ENCODE measurements at places on chromosomes 13 and 19.

DNA sequence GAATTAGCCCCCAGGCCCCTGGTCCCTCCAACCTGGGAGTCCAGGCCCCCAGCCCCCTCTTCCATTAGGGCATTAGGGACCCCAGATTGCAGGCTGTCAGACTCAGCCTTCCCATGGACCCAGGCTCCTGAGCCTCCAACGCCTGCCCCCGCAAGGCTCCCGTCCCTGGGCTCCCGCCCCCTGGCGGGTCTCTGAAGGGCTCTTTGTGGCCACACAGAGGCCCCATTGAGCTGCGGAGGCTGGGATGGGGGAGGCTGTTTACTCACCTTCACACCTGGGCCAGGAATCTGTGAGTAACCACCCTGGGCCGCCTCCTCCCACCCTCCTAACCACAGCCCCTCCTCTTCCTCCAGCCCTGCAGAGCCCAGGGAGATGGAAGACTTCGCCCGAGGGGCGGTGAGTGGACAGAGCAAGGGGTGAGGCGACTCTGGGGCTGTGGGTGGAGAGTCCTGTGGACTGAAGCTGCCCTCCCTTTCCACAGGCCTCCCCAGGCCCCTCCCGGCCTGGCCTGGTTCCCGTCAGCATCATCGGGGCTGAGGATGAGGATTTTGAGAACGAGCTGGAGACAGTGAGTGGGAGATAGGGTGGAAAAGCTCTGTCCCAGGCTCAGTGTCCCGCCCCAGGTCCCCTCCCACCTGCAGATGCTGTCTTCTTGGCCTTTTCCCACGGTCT, 4.9 kb downstream of the ARHGEF1 start:
- no peak for DNase-seq

DNA sequence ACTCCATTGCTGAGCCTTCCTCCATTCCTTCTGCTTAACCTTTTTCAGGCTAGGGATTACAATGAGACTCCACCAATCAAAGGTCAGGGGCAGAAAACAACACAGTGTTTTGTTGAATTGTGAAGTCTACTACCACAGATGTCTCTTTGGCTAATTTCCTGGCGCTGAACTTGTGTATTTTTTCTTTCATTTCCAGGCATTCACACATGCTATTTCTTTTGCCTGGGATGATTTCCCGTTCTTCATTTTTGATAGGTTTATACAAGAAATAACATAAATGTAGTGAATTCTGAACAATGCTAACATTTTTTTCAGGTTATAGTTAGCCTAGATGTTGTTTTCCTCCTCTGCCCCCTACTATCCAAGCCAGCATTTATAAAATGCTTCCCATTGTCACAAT, 64.3 kb downstream of the OLFM4 start:
- no peak for DNase-seq

- no peak for DNase-seq
These were observed 2.3 kb downstream of the WDR83 start for GRCh38 chr19:12668932-12669269.

DNA sequence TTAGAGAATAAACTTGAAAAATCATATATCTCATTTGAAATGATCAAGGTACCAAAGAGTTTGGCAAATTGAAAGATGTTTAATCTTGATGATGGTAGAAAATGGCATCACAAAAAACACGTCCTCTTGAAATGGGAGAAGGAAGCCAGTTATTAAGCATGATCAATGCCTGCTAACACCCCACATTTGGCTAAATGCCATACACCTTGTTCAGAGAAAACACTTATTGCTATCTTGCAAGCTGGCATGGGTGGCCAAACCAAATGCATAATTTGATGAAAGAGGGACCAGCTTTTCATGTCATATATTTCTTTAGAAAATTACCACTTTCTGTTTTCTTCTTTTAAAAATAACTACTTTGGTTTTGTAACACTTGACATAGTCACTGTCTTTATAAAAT, 141.3 kb downstream of the ZAR1L start:
- DNase-seq = no peak

- no peak for DNase-seq
These were observed 320.7 kb downstream of the DIAPH3 start for GRCh38 chr13:59843040-59843439.

DNA sequence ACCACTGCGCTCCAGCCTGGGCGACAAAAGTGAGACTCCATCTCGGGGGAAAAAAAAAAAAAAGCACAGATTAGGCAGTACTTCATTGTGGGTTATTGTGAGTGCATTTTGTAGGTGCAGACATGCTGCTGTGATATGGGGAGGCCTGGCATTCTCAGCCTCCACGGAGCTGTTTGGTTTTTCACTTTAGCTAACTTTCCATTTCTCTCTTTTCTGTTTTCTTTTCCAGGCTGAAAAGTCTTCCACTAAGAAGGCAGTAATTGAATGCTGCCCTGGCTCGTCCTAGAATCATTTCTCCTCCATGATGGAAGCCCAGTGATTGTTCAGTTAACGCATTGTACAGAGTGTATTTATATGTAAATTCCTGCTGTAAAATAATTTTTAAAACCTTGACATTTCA, 2.0 kb upstream of the WDR88 start:
- no peak for DNase-seq

DNA sequence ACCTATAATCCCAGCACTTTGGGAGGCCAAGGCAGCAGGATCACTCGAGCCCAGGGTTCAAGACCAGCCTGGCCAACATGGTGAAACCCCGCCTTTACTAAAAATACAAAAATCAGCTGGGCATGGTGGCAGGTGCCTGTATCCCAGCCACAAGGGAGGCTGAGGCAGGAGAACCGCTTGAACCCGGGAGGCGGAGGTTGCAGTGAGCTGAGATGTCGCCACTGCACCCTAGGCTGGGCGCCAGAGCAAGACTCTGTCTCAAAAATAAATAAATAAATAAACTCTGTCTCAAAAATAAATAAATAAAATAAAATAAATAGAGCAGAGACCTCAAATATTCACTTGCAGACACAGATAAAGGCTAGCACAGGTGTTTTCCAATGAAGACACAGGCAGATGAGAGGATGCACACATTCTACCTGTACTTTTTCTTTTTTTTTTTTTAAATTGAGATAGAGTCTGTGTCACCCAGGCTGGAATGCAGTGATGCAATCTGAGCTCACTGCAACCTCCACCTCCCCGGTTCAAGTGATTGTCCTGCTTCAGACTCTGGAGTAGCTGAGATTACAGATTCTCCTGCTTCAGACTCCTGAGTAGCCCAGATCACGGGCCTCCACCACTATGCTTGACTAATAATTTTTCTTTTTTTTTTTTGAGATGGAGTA, 2.7 kb upstream of the RPS16 start:
- DNase-seq = no peak

DNA sequence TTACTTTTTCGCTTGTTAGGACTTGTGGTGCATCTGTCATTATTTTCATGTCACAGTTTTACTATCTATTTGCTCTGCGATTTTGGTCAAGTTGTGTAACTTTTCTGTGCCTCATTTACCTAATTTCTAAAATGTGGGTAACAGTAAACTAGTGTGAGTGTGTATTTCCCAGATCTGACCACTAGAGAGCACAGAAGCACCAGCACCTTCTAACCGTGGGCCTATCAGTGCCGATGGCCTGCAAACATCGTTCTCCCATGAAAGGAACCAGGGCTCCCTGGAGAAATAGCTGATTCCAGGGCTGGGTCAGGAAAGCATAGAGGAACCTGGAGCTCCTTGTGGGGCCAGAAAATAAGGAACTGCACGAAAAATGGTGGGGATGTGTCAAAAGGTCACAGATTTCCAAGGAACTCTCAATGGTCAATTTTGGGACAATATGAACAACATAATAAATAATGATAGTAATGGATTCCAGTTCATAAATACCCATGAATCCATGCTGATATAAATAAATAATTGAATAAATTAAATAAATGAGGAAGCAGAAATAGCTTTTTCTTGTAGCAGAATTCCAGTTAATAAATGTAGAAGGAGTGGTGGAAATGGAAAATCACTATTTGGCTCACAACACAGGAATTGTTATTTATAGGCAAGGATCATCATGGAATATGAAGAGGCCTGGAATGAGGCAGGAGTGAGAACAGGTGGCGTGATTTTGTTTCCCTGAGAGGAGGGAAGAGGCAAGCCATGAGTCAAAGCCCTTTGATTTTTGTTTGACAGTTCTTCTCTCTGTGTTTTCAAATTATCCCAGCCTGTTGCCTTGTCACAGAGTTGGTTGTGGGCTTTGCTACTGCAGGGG, 31.1 kb downstream of the CEACAM8 start:
- DNase-seq = peak; percentile 62

DNA sequence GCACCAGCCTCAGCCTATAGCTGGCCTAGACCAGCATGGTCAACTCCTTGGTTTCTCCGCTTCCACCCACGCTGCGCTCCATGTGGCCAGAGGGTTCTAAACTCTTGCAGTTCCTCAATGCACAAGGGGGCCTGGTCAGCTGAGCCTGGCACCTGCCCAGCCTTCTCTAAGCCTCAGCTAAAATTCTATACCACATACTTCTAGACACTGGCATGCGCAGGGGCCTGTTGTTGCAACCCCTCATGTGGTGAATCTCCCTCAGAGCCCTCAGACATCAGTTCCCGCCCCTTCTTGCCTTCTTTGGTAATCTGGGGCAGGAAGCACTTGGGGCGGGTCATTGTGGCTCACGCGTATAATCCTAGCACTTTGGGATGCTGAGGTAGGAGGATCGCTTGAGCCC, 19.7 kb upstream of the LDLR start:
- DNase-seq = no peak

- DNase-seq = peak; percentile 45
These were observed 622 bp downstream of the DNM2 start for GRCh38 chr19:10718205-10719196.

- no peak for DNase-seq
These were observed 5.3 kb downstream of the SIGLECL1 start for GRCh38 chr19:51256155-51256625.

GRCh38 chr19:31312009-31312676, 37.1 kb downstream of the TSHZ3 start:
- no peak for DNase-seq

GRCh38 chr19:45901432-45901911, 941 bp downstream of the MYPOP start:
- DNase-seq = peak; percentile 31

DNA sequence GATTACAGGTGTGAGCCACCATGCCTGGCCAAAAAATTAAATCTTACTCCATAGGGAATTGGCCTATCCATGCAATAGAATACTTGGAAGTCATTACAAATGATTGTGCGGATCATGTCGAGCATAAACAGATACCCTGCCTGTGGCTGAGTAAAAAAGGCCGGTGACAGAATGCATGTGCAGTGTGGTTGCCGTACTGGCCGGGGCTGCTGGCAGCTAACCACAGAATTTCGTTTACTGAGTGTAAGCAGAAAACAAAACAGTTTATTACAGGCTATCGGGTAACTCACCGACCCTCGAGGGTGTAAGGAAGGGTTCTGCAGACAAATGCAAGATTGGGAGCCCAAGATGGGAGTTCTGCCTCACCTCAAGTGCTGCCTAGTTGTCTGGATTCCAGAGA, 127.7 kb downstream of the ZIC5 start:
- DNase-seq = no peak

DNA sequence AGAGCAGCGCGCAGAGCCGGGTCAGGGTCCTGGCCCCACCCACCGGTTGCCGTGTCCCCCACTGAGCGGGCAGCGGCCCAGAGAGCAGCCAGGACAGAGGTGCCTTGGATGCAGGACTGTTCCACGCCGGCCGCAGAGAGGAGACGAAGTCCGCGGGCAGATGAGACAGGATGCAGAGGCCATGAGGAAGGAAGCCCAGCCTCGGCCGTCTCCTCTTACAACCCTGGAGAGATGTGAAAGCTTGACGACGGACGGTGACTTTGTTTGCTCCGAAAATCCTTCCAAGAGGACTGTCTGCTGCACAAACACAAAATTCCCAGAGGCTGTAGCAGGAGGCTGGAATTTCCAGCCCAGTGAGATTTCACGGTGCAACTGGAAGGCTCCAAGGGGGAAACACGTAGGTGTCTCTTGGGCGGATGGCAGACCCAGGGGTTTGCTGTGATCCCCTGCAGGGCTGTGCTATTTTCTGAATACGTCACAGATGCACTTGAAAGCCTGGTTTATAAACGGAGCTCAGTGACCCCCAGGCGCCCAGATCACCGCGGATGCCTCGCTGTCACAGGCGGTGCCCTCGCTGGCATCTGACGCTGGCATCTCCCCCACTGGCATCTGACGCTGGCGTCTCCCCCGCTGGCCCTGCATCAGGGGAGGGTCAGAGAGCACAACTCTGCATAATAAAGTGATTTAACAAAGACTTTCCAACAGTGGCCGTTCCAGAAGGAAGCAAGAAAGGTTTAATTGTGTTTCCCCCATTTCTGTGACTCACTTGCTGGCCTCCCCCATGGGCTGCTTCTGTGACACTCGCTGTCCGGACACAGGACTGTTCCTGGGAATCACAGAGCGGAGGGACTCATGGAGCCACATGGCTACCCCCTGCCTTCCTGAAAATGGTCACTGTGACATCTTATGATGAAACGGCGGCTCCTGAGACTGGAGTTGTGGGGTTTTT, 62.0 kb upstream of the C13orf46 start:
- DNase-seq = no peak

DNA sequence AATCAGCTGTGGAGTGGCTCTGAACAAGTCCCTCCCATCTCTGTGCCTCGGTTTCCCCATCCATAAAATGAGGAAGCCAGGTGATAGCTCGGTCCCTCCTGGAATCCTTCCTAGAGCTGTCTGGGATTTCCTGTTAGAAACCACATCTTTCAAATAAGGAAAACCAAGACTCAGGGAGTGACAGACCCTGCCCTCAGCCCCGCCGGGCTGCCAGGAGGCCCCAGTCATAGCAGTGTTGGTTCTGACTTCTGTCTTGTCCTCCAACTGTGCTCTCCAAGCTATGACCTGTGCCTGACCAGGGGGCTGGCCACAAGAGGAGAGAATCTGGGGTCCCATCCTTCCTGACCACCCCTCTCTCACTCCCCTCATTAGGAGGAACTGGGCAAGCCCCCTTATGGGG, 1.1 kb upstream of the SHD start:
- no peak for DNase-seq

- DNase-seq = no peak
These were observed 108.4 kb downstream of the KLF5 start for GRCh38 chr13:73167028-73167820.

GRCh38 chr19:17125728-17126677, 50.4 kb downstream of the MYO9B start:
- DNase-seq = no peak

- DNase-seq = no peak
These were observed 97.3 kb downstream of the AKAP11 start for GRCh38 chr13:42369071-42369797.

DNA sequence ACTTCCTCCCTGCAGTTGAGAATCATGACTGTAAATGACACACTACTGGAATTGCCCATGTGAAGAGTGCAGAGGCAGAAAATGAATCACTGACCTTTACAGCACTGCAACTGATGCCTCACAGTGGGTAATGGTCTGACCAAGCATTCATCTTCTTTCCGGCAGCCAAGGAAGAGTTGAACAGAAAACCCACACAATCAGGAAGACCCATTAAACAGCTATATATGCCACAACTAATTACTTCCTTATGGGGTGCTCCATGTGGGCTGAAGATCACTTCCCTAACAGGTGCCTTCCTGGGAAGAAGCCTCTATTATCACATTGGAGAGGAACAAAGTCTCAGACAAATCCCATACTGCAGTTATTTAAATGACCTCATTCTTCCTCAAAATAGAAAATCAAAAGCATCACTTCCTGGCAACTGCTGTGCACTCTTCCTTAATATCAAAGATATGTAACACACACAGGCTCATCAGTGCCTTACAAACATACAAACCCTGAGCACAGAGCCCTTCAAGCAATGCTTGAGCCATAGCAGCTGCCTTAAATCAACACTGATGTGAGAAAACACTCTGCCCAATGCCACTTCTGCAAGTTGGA, 45.8 kb downstream of the RUBCNL start:
- no peak for DNase-seq
